GM12891 (cell line): ENCODE measurements at places on chromosomes 12 and 14.

GRCh38 chr12:25681580-25681979, 128.5 kb upstream of the LMNTD1 start:
- DNase-seq: no peak

GRCh38 chr14:99698642-99699041, 14.5 kb downstream of the CYP46A1 start:
- DNase-seq: no peak

GRCh38 chr14:104871656-104872468, 6.8 kb downstream of the CEP170B start:
- no peak for DNase-seq

DNA sequence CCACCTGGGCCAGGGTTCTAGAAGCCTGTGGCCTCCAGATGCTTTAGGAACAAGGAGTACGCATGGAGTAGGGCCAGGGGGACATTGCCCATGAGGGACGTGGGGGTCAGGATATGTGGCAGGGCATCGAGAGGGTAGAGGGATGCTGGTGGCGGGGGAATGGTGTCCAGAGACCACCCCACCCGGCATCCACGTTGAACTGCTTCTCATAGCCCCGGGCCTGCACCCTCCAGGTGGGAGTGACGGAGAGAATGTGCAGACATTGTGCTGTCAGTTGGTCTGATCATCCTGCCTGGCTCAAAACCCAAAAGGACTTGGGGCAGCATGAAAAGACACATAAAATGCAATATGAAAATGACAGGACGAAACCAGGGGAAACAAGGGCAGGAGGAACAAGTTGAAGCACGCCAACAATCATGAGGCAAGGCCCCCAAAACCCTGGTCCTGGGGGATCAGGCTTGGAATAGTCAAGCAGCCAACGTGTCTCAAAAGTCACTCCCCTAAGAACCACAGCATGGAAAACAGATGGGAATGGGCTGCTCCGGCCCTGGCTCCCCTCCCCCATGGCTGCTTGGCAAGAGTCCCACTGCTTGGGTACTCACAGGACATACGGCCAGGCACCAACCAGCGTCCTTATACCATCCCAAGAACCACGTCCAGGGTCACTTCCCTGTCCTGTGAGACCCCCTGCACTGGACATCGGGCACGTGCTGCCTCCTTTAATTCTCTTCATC, 117.9 kb downstream of the DICER1 start:
- no peak for DNase-seq

GRCh38 chr14:96364962-96365361, 1.6 kb downstream of the GSKIP start:
- no peak for DNase-seq

DNA sequence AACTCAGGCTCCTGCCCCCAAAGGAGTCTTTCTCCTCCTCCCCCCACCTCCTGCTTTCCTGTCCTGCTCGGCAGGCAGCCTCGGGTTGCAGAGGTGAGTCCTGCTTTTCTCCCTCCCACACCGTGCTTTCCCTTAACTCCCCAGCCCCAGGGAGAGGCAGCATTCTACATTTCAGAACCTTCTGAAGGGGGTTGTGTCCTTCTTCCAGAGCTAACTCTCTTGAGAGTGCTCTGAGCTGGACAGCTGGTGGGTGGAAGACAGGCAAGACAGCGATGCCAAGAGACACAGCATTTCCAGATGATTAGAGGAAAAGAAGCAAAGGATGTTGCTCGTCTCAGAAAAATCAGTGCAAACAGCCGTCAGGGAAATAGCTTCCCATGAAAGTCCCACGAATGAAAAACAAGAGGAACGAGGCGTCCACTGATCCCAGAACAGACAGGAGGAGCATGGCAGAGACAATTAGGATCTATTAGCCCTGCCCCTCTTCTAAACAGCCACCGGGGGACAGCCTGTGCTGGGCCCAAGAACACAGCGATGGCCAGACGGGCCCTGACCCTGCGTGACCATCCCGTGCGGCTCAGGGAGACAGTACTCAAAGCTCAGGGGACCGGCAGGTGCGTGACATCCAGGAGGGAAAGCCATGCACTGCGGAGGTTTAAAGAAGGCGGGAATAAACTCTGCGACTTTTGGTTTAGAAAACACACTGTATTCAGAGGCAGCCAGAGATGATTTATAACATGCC, 216.5 kb upstream of the RTL1 start:
- no peak for DNase-seq

DNA sequence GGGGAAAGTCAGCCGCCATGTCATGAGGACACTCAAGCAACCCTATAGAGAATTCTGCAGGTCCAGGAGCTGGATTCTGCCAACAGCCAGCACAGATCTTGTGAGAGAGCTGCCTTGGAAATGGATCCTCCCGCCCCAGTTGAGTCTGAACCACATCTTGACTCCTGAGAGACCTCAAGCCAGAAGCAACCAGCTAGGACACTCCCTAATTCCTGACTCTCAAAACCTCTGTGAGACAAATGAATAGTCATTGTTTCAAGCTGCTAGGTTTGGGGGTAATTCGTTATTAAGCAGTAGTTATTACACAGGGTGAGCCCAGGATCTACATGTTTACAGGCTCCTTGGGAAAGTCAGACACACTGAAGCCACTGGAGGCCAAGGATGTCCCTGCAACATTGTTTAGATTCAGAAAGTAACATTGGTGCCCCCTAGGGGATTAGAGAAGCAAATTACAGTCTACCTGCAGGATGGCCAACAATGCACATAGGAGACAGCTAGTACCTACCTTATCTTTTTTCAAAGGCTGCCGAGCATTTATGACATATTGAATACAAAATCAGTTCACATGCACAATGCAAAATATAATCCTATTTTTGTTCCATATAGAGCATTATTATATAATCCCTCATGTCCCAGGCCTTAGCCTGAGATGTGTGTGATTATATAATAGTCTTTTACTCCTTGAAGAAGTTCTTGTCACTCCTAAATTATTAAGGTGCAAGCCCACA, 57.9 kb upstream of the FICD start:
- DNase-seq: peak; percentile 46

DNA sequence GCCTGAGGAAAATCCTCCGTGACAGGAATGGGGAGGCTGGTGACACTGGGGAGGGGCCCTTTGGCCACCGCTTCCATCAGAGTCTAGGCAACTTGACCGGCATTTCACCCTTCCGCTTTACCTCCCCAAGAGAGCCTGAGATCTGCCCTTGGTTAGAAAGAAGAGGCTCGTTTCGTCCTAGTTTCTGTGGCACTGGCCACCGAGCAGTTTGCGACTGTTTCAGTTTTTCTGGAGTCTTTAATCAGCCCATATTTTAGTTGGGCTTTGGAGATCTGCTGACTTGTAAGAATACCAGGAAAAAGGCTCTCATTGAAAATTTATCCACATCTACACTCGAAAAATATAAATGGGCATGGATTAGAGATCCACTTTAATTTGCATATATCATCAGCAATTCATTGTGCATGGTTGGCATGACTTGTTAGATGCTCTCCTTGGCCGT, 414 bp upstream of the ANKS1B start:
- peak; percentile 25 for DNase-seq

DNA sequence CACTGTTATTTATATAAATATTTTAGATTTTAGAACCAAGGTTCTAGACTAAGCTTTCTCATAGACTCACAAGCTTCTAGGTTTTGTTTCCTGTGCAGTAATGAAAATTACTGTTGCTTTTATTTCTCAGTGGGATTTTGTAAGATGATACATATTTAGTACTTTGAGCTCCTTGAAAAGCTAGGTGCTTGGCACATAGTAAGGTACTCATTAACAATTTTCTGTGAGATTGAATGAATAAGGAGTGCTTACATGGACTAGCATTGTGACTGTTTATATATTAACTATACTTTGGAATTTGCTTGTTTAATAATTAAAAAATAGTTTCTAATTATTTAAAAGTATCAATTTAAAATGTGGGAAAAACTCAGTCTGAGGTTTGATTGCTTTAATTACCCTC, 85.7 kb downstream of the MIA2 start:
- no peak for DNase-seq

GRCh38 chr12:50047693-50048250, 9.6 kb upstream of the ASIC1 start:
- no peak for DNase-seq

- no peak for DNase-seq
These were observed 55.2 kb upstream of the RIN3 start for GRCh38 chr14:92458136-92459029.

DNA sequence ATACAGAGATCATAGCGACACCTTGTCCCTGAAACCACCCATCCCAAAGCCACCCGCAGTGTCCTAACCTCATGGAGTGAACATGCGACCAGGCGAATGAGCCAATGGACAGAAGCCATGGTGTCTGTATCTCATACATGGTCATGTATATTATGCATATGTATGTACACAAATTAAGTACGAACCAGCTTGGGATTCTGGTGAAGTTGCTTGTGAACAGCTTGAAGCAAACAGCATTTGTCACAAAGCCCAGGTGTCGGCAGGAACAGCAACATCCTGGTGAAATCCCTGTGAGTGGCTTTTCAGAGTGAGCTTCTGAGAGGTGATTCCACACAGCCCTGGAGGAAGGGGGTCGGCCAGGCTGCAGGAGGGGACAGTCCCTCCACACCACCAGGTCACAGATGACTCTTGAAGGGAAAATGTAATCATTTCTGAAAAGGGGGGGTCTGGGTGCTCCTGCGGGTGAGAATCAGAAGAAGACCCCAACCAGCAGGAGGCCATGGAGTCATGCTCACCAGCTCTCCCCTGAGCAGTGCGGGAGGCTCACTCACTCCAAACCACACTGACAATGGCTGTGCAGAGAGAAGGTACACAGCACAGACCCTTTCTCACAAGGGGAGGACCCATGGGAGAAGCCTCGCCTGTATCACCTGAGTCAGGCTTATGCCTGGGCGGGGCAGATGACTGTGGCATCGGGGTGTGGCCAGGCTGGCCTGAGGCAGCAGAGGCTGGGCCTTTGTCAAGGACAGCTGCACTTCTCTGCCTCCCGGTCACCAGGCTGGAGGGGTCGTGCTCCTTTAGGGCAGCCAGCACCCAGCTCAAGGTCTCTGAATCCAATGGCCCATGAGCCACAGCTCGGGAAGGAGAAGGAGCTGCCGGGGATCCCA, 14.3 kb downstream of the CHGA start:
- no peak for DNase-seq

DNA sequence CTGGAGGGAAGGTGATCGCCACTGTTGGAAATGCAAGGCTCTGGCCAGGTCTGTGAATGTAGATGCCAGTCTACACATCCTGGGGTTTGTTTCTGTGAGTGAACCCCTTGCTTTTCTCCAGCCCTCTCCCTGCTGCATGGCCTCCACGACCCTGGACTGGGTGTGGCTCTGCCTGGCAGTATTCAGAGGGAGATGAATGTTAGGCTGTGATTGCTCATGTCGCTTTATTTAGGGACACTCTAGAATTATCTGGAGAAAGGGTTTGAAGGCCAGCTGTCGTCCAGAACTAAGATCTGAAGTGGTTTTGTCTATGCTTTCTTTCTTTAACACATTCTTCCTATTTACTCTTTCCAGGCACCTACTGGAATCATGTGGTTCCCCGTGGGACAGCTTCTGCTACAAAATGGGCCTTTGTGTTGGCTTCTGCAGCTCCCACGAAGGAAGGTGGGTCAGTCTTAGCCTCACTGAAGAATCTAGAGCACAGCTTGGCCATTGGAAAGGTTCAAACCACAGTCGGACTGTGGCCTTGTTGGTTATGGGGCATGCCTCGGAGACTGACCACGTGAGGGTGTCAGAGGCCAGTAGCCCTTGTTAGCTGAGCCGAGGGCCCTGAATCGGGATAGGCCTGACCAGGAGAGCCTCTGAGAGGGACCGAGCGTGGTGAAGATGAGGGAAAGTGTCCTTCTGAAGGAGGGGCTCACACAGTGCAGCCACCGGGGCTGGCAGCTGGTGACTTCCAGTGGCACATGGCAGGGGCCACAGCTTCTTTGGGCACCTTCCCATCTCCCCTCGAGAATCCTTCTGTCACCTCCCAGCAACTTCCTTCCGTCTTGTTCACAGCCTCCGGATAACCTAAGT, 59.1 kb downstream of the ANKRD9 start:
- DNase-seq: no peak

- no peak for DNase-seq
These were observed 902 bp downstream of the ABCD2 start for GRCh38 chr12:39618701-39619100.

- no peak for DNase-seq
These were observed 83.0 kb downstream of the EPS8 start for GRCh38 chr12:15706010-15706676.

GRCh38 chr12:105832806-105833205, 305.9 kb downstream of the NUAK1 start:
- no peak for DNase-seq

GRCh38 chr12:6551063-6551461, 4.8 kb downstream of the IFFO1 start:
- no peak for DNase-seq

DNA sequence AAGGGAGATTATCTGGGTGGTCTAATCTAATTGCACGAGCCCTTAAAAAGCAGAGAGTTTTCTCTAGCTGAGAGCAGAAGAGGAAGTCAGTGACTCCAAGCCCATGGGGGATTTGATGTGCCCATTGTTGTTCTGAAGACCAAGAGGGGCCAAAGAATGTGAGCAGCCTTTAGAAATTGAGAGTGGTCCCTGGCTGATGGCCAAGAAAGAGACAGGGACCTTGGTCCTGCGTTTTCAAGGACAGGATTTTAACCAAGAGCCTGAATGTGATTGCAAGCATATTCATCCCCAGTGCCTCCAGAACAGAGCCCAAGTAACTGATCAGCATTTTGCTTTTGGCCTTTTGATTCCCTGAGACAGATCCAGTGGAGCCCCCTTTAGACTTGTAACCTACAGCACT, 1353.9 kb downstream of the AACS start:
- no peak for DNase-seq

DNA sequence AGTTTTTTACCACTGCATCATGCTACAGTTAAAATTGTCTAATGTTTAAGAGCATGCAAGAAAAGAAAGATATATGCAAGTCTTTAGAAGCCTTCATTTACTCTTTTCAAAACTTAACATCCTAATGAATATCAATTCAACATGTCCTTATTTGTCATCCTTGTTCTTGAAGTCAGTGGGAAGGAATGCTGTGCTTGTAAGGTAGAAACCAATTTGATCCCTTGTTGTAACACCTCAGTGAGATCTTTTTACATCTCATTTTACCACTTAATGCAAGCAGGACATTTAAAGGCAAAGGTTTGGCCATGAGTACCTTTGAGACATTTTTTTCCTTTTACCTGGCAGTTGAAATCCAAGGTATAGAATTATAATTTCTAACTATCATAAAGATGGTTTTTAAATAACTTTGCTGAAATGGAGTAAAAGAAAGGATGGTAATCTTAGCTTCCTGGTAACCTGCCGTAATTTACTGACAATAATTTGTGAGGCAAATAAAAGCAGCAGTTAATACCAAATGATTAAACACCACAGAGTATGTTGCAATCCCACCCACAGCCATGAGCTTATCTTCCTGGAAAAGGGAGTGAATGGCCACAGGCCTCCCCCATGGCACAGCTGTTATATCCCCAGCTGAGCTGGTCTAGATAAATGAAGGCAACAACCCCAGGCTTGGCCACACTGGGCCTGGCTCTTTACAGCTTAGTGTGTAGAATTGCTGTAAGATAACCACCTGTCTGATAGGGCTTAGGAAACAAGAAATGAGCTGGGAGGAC, 33.2 kb upstream of the STRN3 start:
- DNase-seq: no peak

- no peak for DNase-seq
These were observed 14.7 kb upstream of the STK38L start for GRCh38 chr12:27229367-27229766.
